ENCODE measurements at places on chromosomes 5 and 9.

- DNase-seq, result no peak
Observed at GRCh38 chr9:89629081-89629976, 24.5 kb downstream of the GADD45G start.

DNA sequence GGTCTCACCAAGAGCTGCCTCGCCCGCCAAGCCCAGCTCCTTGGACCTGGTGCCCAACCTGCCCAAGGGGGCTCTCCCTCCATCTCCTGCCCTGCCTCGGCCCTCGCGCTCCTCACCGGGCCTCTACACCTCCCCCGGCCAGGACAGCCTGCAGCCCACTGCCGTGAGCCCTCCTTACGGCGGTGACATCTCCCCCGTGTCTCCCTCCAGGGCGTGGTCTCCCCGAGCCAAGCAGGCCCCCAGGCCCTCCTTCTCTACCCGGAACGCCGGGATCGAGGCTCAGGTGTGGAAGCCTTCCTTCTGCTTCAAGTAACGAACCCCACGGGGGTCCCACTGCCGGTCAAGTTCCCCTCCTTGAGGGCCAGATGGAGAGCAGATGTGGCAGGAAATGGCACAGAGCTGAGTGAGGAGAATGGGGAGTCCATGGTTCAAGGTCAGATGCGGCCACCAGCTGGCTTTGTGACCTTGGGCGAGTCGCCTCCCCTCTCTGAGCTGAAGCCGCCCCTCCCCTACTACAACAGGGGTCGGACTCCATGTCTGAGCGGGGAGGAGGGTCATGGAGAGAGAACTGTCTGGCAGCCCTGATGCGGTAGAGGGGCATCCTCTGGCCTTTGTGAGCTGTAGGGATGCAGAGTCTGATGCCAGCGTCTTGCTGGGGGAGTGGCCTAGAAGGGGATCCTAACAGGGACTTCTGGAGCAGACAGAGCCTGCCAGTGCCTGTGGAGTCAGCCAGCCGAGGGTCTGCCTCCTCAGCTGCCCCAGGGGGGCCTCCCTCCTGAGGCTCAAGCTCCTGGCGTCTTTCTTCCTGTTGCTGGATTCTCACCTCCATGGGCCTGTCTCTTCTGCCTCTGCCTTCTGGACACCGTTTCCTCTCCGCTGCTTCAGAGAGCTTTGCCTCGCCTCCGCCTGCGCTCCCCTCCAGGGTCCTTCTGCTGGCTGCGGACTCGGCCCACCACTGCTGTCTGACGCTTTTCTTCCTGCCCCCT is 9.9 kb downstream of the SYNPO start:
- no peak for DNase-seq

DNA sequence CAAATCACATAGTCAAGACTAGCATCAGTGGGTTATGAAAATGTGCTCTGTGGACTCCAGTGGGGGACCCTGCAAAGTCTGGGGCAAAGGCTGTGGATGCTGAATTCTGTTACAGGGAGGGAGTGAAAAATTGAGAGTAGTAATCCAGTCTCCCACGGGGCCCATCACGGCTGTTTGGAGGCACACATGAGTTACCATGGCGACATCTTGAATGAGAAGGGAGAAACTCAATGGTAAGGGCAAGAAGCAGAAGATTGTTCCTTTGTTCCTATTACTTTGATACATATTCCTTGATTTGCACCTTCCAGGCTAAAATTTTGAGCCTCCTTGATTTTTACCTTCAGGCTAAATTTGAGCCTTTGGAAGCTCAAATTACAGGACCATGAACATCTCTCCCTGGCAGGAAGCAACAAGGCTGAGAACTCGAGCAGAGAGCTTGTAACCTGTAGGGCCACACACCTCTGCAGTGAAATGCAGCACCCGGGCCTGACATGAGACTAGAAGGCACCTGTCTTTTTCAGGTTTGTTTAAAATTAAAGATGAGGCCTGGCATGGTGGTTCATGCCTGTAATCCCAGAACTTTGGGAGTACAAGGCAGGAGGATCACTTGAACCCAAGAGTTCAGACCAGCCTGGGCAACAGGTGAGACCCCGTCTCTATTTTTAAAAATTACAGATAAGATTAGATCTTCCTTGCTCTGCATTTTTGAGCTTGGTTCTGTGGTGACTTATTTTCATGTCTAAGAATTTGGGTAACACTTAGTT is 31.0 kb upstream of the ZFR start:
- no peak for DNase-seq

DNA sequence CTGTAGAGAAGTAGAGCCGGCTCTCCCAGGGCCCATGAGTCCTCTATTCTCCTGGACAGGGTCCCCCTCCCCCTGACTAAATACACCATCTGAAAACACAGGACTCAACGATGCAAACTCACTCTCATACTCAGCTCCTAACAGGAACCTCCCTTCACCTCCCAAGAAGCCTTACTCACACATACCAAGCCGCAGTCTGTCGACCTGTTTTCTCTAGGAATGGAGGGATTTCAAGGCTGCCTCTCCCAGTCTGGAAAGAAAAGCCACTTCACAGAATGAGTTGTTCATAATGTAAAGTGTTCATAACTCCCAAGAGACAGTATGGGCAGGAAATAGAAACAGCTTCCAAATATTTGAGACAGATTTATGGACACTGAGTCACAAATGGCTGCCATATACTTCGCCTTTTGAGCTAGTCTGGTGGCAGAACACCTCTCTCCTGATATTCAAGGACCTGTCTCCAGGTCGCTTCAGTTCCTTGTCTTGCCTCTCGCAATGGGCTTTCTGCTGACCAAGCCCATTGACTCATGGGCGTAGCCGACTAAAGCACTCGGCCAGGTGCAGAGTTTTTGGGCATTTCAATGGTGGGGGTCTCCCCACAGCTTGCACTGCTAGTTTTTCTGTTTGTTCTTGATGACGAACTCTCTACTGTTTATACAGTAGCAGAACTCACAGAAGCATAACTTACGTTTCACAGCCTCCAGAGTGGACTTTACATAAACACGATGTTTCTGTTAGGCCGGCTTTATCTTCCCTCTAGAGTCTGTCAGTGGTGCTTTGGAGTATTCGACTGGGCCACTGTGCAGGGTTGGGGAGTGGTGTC is 25.0 kb upstream of the IL17B start:
- DNase-seq, result no peak

DNA sequence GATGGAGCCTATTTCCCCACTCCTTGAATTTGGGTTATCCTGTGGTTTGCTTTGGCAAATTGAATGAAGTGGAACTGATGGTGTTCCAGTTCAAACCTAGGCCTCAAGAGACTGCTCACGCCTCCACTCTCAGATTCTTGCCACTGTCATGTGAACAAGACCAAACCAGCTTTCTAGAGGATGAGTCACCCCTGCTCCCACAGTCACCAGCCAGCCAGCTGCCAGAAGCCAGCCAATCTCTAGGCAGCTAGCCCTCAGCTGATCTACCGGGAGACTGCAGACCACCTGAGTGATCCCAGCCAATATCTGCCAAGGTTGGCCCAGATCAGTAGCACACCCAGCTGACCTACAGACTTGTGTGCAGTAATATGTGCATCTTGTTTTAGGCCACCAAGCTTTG is 300.6 kb downstream of the TMEM38B start:
- DNase-seq, result no peak

DNA sequence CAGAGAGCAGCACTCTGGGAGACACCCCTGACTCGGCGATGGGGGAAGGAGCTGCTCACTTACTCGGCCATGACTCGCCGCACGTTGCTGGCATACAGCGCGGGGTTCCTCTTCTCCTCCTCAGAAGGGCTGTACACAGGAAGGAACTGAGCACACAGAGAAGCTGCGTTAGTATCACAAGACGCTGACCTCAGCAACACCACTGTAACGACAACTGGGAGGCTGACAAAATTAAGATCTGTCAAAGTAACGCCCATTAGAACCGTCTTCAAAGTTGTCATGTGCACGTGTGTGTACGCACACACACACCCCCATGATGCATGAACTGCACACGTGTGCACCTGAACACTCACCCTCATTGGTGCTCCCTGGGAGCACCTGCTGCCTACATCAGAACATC is 32.1 kb upstream of the SLC6A3 start:
- no peak for DNase-seq

GRCh38 chr5:35202319-35203111 is 27.8 kb downstream of the PRLR start:
- no peak for DNase-seq

DNA sequence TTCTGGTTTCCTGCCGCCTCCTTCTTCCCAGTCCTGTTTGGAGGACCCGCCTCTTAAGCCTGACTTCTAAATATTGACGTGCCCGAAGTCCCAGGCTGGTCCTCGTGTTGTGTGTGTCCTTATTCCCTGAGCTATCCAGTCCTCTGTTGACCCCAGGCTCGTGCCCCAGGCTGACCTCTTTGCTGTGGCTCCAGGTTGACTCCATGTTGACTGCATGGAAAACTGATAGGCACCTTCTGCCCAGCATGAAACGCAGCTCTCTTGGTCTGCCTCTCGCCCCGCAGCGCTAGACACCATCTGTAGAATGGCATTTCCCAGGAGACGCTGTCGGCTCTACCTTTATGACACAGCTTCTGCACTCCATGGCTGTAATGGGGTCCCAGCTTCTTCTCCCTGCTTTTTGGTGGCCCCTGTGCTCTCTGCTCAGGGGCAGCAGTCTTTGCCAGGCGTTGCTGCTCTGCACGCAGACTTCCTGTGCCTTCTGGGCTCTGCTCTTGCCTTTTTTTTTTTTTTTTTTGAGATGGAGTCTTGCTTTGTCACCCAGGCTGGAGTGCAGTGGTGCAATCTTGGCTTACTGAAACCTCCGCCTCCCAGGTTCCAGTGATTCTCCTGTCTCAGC is 28.4 kb downstream of the EHMT1 start:
- no peak for DNase-seq

DNA sequence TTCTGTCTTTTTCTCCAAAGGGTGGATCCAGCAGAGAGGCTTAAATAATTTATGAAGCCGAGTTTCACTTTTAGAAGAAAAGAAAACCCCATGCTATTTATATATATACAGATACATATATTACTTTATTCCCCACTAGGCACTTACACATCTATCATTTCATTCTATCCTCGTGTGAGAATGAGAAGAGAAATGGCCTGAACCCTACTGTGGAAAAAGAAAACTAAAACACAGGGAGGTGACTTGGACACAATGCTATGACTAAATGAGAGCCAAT is 195.2 kb downstream of the NR3C1 start:
- no peak for DNase-seq

GRCh38 chr5:97363577-97363976 is 180.5 kb upstream of the RIOK2 start:
- no peak for DNase-seq

DNA sequence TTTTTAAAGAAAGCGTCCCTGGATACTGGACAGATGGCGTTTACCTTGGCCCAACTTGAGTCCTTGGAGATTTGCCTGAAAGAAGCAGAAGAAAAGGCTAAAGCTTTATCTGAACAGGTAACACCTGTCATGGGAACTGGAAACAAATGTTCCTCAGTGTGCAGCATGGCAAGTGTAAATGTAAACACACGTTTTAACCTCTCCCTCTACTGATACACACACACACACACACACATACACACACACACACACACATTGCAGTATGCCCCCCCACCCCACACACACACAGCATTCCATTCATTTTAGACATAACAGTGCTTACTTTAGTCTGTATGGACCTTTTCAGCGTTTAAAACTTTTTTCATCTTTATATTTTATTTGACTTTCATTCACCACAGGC is 51.1 kb downstream of the CCDC192 start:
- DNase-seq, result no peak

GRCh38 chr9:20178197-20178596 is 389.4 kb upstream of the SLC24A2 start:
- DNase-seq, result no peak

- no peak for DNase-seq
Observed at GRCh38 chr5:127650022-127650421, 1.1 kb downstream of the CTXN3 start.

DNA sequence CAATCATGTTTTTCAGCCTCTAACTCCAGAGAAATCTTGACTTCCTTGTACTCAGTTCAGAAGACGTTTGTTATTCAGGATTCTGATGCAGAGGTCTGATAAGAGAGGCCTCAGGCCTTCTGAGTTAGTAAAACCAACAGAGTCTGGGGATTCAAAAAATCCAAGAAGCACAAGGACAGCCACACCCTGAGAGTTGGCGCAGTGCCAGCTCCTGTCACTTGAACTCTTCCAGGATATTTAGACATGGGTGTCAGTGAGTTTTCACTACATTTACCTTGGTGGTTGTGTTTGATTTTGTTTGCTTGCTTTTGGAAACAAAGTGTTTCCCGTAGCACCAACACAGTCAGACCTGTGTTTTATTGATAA is 41.6 kb upstream of the PDE8B start:
- no peak for DNase-seq

- no peak for DNase-seq
Observed at GRCh38 chr5:146018514-146019375, 82.4 kb downstream of the SH3RF2 start.

GRCh38 chr5:61311836-61312808 is 19.9 kb upstream of the ZSWIM6 start:
- no peak for DNase-seq

GRCh38 chr9:68825762-68826472 is 120.9 kb downstream of the PIP5K1B start:
- no peak for DNase-seq

DNA sequence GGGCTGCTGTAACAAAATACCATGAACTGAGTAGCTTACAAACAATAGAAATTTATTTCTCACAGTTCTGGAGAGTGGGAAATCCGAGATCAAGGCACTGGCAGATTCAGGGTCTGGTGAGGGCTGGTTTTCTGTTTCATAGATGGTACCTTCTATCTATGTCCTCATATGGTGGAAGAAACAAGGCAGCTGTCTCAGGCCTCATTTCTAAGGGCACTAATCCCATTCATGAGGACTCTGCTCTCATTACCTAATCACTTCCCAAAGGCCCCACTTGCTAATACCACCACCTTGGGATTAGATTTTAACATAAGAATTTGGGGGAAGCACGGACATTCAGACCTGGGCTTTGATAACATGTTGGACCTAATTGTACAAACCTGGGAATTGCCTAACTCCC is 13.5 kb downstream of the RFESD start:
- no peak for DNase-seq

- no peak for DNase-seq
Observed at GRCh38 chr5:151492729-151493128, 45.3 kb downstream of the SLC36A1 start.

DNA sequence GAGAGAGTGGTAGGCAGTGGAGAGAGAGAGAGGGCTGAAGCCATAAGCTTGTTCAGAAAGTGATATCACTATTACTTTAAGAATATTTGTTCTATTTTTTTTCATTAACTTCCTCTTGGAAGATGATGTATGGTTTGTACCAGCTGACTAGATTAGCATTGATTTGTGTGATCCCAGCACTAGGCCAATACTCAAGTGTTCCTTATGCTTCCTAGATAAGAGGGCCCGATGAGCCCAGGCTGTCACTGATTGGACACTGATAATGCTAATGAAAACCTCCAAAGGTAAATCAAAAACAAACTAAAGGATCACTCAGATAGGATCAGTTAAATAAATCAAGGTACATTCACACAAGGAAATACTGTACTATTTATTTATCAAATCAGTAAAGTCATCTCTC is 52.7 kb upstream of the OTULINL start:
- no peak for DNase-seq

All from stimulated activated CD8-positive, alpha-beta memory T cell treated with anti-CD3 and anti-CD28 coated beads, Interleukin-2, amount 100 ng/mL, for 1 hour (primary cell).